AG09319 (cell line): ENCODE measurements at places on chromosomes 11 and 22.

GRCh38 chr11:126432525-126432924, 77.0 kb downstream of the ST3GAL4 start:
- DNase-seq: no peak

DNA sequence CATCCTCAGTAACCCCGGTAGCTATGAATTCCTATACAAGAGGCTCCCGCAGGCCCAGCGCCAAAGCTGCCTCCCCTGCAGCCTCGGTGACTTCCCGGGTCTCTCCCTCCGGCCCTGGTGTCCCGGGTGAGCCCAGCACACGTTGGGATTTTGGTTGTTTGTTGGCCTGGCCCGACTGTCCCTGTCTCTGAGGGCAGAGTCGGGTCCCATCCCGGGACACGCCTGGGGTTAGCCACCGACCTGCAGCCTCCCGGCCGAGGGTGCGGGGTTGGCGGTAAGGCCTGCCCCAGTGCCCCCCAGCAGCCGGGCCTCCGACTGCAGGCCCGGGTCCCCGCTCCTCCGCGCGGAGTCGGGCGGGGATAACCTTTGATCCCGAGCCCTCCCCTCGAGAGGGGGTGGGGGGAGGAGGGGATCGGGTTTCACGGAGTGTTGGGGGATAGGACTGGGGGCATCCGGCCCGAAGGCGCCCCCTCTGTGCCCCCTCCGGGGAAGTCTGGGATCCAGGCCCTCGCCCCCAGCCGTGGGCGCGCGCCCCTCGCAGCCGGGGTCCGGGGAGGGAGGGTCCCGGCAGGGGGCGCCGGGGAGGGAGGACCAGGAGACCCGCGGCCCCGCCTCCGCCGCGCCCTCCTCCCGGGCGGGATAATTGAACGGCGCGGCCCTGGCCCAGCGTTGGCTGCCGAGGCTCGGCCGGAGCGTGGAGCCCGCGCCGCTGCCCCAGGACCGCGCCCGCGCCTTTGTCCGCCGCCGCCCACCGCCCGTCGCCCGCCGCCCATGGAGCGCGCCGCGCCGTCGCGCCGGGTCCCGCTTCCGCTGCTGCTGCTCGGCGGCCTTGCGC, at the start of gene FBLN1:
FBLN1 (plus strand) TSS at position 669 of the 835 bp plus-strand sequence; CDS start at position 772, 103 bp downstream.
- no peak for DNase-seq

DNA sequence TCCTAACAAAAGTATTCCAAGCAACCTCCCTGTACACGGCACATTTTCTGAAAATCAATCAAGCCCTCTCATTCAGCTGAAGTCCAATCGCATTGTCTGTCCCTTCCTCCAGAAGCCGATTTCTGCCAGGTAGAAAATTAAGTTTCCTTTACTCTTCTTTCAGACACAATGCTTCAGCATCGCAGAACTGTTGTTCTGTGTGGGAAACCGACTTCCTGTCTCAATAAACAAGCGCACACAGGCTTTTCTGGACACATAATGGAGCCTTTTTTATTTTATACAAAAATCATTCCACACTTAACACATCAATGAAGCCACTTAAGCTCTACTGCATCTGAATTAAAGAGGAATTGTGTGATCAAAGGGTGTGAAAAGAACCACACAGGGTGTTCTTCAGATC, 75.6 kb downstream of the BLID start:
- no peak for DNase-seq

DNA sequence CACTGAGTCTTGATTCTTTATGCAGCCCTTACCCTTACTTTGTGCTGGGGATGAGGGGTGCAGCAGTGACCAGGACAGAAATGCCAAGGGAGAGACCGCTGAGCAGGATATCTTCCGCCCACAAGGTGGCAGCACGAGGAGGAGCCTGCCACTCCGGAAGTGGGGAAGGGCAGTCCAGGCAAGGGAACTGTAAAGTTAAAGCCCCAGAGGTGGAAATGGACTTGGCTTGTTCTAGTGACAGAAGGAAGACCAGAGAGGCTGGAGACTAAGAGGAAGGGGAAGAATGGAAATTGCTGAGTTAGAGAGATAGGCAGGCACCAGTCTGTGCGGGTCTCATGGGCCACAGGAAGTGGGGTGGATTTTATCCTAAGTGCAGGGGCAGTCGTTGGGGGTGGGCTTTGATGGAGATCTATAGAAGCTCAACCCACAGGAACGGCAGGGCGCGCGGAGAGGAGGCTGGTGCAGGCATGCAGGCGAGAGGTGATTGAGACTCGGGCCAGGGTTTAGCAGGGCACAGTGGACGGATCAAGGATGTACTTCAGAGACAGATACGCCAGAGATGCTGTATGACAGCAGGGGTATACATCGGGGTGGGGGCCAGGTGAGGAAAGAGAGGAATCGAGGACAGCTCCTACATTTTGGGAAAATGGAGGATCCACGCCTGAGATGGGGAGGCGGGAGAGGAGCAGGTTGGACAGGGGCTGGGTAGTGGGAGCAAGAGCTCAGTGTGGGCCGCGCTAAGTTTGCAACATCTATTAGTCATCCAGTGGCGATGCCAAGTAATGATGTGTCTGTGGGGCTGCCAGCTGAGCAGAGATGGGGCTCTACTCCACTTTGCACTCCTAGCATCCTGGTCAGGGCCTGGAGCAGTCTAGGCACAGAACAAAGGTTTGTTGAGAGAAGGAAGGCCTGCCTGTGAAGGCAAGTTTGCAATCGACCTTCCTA, 3.3 kb upstream of the GRK2 start:
- DNase-seq: peak; percentile 50

- DNase-seq: no peak
These were observed 61.0 kb upstream of the THY1 start for GRCh38 chr11:119483881-119484371.

DNA sequence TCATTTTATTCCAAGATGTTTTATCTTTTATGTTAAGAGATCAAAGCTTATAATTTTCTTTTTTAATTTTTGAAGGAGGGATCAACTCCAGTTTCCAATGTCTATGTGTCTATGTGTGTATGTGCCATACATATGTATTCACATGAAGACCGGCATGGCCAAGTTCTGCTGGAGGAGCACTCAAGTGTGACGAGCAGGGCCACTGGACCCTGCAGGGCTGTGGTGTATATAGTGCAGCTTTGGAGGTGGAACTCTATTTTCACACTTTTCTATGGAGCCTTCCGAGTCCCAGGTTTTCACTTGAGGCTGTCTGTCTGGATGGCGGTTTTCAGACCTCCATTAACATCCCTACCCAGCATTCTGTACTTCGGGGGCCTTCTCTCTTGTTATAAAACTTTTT, 36.5 kb upstream of the TTC12 start:
- DNase-seq: no peak

GRCh38 chr11:77249427-77249826, 52.1 kb downstream of the GDPD4 start:
- DNase-seq: no peak

GRCh38 chr11:130194241-130195023, 34.9 kb downstream of the ST14 start:
- no peak for DNase-seq

GRCh38 chr22:41469218-41469851, 418 bp downstream of the ACO2 start:
- DNase-seq: no peak

DNA sequence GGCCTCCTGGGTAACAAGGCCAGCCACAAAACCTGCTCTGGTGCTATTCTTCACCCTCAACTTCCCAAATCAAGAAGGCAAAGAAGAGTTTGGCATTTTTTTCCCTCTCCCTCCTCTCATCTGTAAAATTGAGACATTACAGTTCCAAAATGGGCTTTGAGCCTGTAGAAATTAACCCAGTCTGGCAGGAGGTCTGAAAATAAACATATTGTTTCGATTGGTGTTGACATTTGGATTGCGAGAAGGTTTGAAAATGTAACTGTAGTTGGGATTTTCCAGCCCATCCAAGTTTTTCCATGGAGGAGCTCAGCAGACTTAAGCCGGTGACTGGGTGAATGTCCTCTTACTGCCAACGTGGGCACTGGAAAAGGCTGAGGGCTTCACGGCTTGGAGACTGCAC, 35.0 kb upstream of the ALX4 start:
- DNase-seq: no peak

- DNase-seq: no peak
These were observed 3.4 kb upstream of the MOGAT2 start for GRCh38 chr11:75714211-75714610.

DNA sequence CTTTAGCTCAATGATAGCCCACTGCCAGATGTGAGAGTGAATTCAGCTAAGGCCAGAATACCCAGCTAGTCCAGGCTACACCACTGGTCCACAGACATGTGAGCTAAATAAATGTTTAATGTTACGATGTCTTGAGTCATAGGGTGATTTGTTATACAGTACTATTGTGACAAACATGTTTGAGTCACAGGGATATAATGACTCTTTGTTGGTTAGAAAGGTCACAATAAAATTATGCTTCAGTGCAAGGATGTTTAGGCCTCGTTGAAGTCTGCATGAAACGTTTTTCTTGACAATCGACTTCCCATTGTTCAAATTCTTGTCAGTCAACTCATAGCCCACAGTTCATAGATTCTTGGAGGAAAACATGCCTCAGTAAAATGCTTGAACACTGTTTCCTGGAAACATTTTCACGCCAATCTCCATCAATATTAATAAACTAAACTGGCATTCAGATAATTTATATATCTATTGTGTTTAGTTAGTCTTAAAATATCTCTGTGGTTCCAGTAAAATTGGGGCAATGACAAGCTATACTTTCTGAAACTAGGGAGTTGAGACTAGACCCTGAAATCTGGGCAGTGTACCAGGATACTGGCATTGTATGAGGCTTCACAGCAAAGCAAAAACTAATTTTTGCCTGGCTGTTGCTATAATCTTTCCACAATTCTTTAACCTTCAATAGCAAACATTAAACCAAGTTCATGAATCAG, 650.8 kb upstream of the KIRREL3 start:
- DNase-seq: no peak
